Urothelium cell line (cell line): ENCODE measurements at places on chromosomes 1 and 21.

- DNase-seq, result no peak
Observed at GRCh38 chr1:59215766-59216291, 81.1 kb upstream of the FGGY start.

GRCh38 chr1:25922056-25922970, 16.1 kb upstream of the STMN1 start:
- DNase-seq, result peak; percentile 31

DNA sequence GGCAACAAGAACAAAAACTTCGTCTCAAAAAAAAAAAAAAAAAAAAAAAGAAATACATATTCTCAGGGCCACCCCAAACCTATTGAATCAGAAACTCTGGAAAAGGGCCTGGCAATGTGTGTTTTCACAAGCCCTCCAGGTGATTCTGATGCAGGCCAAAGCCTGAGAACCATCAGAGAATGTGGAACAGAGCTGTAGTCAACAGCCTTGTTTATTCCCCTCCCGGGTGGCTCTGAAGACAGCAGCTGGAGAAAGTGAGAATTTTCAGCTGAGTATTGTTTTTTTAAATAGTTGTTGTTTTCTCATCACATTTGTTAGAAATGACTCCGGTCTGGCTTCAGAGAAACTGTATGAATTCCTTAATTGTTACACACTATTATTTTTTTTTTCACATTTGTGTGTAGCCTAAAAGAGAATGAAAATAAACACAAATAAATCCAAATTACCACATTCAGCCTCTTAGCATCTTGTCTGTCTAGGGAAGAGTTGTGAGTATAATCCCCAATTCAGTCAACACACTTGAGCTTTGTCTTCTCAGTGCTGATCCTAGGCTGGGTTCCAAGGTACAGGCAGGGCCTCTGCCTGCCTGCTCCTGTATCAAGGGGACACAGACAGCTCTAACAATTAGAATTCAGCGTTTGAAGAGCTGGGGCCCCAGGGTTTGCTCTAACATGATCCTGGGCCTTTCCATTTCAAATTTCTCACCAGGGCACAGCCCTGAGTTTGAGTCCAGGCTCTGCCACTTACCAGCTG, 6.6 kb upstream of the AZIN2 start:
- DNase-seq, result no peak

- DNase-seq, result no peak
Observed at GRCh38 chr1:114695430-114696058, at the start of gene AMPD1. TSS of gene AMPD1 (minus strand) at chr1:114695546. CDS start at chr1:114695471, 75 bp downstream.

GRCh38 chr1:68525781-68526180, 28.9 kb upstream of the DEPDC1 start:
- DNase-seq, result no peak

- no peak for DNase-seq
Observed at GRCh38 chr1:231792634-231793033, 166.0 kb downstream of the DISC1 start.

GRCh38 chr1:234554698-234555311, 55.2 kb downstream of the IRF2BP2 start:
- peak; percentile 53 for DNase-seq

- no peak for DNase-seq
Observed at GRCh38 chr21:27572696-27573095, 605.8 kb upstream of the ADAMTS5 start.

DNA sequence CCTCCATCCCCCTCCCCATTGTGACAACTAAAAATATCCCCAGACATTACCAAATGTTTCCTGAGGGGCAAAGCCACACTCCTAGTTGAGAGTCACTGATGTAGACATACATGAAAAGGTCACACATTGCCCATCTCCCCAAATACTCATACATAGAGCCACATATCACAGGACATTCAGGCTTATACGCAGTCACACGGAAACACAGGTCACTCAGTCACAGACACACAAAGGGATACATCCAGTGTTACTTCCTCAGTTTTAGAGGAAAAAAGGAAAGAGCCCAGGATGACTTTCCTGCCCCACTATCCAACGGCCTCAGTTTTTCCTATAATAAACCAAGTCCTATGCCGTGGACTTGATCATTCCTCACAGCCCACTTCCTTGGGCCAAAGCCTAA, 1.9 kb downstream of the SLC39A1 start:
- DNase-seq, result no peak

DNA sequence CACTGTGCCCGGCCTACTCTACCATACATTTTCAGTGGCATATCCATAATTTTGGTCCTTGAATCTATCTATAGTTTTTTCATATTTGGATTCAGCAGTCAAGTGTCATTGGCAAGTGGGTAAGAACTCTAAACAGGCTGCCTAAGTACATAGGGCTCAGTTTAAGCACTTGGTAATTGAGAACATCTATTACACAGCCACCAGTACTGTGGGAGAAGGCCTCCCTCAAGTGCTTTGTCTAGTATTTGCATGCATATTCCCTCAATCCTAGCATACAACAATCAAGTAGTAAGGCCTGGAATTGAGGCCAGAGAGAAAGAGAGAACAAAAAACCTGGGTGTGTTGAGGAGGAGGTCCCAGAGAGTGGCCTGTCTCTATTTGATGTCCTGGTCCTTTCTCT, 325.2 kb downstream of the USP25 start:
- no peak for DNase-seq

DNA sequence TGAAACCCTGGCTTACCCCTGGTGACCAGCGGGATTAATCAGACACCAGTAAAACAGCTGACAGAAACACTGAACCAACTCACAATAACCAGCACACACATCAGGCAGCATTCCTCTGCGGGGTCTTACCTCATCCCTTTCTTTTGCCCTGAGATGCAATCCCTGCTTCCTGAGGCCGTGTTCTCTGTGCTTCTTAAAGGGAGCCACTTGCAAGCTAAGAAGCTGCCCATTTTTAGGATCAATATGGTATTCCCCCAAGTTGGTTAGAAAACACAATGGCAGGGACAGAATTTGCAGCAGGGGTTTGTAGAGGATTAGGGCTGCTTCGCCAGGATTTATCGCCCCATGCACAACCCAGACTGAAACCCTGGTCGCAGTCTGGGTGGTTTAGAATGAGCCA, 74.7 kb upstream of the OLIG2 start:
- DNase-seq, result no peak

DNA sequence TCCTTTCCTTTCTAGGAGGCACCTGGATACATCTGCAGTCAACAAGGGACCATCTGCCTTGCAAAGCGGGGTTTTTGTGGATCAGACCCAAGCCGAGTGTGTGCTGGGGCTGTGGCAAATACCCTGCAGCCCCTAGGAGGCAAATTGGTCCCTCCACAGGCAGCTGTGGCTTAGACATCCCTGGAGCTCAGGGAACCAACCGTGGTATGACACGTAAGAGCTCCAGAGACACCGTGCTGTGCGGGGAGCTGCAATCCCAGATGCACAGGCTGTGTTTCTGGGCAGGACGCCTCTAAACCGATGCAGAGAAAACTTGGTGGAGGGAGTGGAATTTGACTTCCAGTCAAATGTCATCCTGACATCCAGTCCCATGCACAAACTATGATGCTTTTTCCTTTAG, 141.5 kb downstream of the KAZN start:
- no peak for DNase-seq

DNA sequence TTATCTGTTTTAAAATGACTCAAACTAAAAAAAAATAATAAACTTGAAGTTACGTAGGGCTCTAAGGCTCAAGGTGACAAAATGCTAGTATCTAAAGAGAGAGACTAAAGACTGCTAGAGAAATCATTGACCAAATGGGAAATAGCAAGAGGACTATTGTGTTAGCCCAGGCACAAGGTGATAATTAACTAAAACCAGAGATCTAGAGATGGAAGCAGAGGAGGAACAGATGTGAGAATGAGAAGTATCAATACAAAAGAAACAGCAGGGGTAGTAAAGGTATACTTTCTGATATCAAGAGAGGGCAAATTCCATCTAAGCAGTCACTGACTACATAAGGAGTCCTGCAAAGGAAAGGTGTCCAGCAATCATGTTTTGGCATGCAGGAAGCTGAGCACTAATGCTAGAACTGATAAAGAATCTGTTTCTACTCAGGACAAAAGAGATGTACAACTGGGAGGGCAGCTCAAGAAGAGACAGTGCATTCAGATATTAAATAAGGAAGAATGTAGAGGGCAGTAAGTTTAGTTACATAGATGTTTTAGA, 100.2 kb upstream of the GNG4 start:
- DNase-seq, result no peak

- DNase-seq, result no peak
Observed at GRCh38 chr1:205528446-205528886, 24.0 kb downstream of the CDK18 start.

- DNase-seq, result no peak
Observed at GRCh38 chr21:42760361-42760950, 107.0 kb downstream of the PDE9A start.

DNA sequence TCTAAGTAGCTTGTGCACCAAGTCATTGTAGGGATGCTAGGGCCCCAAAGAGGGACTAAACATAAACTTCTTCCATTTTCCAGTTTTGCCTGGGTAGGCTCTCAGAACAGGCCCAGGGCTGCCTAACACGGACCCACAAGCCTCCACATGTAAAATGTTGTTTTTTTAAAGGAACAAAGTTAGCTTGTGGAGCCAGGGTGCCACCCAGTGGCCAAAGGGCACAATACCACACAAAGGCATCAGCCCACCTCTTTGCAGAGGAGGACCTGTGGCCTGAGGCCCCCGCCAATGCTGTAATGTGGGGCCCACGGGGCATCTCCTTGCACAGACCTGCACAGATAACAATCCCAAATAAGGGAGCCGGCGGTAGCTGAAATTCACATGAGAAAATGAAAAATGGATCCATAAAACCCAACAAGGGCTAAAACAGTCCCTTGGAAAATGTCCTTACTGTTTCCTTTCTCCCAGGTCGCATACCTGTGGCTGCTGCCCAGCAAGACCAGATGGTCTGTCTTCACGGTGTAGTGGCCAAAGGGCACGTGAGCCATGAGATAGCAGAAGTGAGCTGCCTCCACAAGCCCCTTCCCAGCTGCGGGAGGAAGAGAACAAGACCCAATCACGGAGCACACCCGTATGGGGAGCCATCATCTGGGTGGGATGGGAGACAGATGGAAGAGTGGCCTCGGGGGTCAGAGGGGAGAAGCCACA, 23.8 kb downstream of the SEC16B start:
- DNase-seq, result peak; percentile 73

GRCh38 chr1:220702733-220703270, 12.6 kb downstream of the C1orf115 start:
- no peak for DNase-seq

GRCh38 chr1:234731569-234732085, 121.6 kb upstream of the IRF2BP2 start:
- peak; percentile 48 for DNase-seq

- no peak for DNase-seq
Observed at GRCh38 chr1:173341971-173342370, 134.8 kb upstream of the TNFSF4 start.

DNA sequence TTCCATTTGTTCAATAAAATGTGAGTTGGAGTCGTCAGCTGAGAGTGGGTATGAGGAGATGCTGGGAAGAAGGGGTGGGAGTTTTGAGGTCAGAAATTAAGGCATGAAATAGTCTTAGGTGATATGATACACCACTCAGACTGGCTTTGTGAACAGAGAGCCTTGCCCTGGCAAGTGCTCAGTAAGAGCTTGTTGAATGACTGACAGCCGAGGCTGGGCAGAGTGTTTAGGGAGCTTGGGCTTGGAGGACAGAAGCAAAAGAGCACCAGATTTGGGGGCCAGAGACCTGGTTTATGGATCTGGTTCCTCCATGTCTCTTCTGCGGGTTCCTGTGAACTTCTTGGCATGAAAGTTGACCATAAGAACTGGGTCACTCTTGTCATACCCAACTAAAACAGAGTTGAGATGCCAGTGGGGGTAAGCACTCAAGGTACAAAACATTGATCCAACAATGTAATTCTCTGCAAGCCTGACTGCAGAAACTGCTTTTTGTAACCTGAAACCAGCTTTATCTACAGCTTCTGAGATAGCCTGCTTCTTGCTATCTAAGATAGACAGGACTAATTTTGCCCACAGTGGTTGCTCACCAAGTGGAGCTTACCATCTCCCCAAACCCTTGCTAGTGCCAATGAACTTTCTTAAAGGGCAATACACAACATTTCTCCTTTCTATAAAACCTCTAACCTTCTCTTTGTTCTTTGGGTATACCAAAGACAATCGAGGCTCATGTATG, 126.4 kb downstream of the TENT5C start:
- DNase-seq, result no peak

DNA sequence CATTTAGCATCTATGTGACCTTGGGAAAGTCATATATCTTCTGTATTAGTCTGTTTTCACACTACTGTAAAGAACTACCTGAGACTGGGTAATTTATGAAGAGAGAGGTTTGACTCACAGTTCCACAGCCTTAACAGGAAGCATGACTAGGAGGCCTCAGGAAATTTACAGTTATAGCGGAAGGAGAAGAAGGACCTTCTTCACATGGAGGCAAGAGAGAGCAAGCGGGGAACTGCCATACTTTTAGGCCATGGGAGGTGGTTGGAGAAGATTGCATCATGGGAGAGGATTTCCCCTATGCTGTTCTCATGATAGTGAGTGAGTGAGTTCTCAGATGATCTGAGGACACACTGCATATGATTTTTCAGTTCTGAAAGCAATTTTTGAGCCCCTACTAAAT, 87.9 kb downstream of the CLEC20A start:
- DNase-seq, result no peak

- no peak for DNase-seq
Observed at GRCh38 chr1:33826711-33827110, 37.2 kb upstream of the HMGB4 start.

GRCh38 chr21:26965040-26965906, 1.6 kb downstream of the ADAMTS5 start:
- DNase-seq, result no peak

DNA sequence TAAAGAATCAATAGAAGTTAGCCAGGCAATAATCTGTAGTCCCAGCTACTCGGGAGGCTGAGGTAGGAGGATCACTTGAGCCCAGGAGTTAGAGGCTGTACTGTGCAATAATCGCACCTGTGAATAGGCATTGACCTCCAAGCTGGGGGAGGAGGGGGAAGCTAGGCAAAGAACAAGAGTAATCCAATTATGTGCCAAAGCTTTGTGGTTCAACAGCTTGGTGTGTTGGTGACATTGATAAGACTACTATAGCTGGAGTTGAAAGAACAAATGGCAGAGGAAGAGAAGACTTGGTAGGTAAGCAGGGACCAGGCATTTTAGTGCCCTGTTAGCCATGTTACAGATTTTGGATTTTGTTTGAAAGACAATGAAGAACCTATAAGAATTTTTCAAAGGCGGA, 2.1 kb upstream of the TMCO2 start:
- no peak for DNase-seq

GRCh38 chr1:53378061-53378460, 50.2 kb upstream of the LRP8 start:
- DNase-seq, result no peak

DNA sequence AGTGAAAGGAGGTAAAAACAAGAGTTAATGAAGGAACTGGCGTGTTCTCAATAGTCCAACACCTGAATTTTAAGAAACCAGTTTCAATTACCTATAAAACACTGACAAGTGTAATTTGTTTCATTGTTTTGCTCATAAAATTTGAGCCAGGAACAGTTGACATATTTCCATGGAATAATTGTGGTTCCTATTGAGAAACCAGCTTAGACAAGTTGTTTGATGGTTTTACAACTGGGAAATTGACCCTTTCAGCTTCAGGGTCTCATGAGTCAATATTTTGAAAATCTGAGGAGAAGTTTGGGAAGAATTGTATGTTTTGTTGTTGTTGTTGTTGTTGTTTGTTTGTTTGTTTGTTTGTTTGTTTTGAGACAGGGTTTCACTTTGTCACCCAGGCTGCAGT, 69.1 kb upstream of the GADD45A start:
- DNase-seq, result no peak
